ENCODE measurements at places on chromosomes 7 and 10. TPM values are rescaled to one million over a fixed set of nuclear protein-coding genes. Genes with fewer than 3 reads are reported as not detected.

CD36 gene
- 2.5 TPM for total RNA-seq

COL17A1 gene
- total RNA-seq: under 0.01 TPM

CALCR gene
- not detected for total RNA-seq

CHST15 gene
- total RNA-seq: 0.73 TPM

STEAP1B gene
- total RNA-seq: 25.9 TPM

OR2A5 gene
- not detected for total RNA-seq

TMEM229A gene
- total RNA-seq: not detected

PNLIPRP1 gene
- total RNA-seq: not detected

PNLIPRP3 gene
- total RNA-seq: 0.17 TPM

IGFBP3 gene
- 33.7 TPM for total RNA-seq

C10orf62 gene
- not detected for total RNA-seq

BAMBI gene
- total RNA-seq: 0.15 TPM

NRCAM gene
- total RNA-seq: 0.50 TPM

ERVW-1 gene
- not detected for total RNA-seq

ASNS gene
- 49.3 TPM for total RNA-seq

CPA1 gene
- total RNA-seq: not detected

NEUROD6 gene
- not detected for total RNA-seq

JCAD gene
- total RNA-seq: 2.0 TPM

TUBAL3 gene
- total RNA-seq: not detected

RTKN2 gene
- total RNA-seq: 1.3 TPM

IQUB gene
- 0.83 TPM for total RNA-seq

HOXA4 gene
- 0.66 TPM for total RNA-seq

CRTAC1 gene
- not detected for total RNA-seq

C10orf67 gene
- 0.44 TPM for total RNA-seq

FAM25C gene
- total RNA-seq: not detected

SPDYE8 gene
- not detected for total RNA-seq

DNAJC12 gene
- 2.0 TPM for total RNA-seq

MALRD1 gene
- 1.0 TPM for total RNA-seq

DLX6 gene
- not detected for total RNA-seq

TMEM270 gene
- not detected for total RNA-seq

ADAM12 gene
- 28.8 TPM for total RNA-seq

COBL gene
- total RNA-seq: under 0.01 TPM

MYPN gene
- total RNA-seq: 0.33 TPM

CPA5 gene
- total RNA-seq: not detected

C1QL3 gene
- not detected for total RNA-seq

ITPRID1 gene
- not detected for total RNA-seq

PRDX3 gene
- 191 TPM for total RNA-seq

EN2 gene
- total RNA-seq: not detected

NEUROG3 gene
- not detected for total RNA-seq

VIM gene
- 11,133 TPM for total RNA-seq

COX15 gene
- total RNA-seq: 50.5 TPM

GDI2 gene
- total RNA-seq: 540 TPM

All from smooth muscle cell of trachea (primary cell).